Upper lobe of right lung (tissue), 1 donor: ENCODE measurements at places on chromosomes 12 and 14. TPM values are rescaled to one million over a fixed set of nuclear protein-coding genes. Genes with fewer than 3 reads are reported as not detected.

- no peak for DNase-seq
These were observed 103.5 kb downstream of the FGD4 start for GRCh38 chr12:32502693-32503502.

DNA sequence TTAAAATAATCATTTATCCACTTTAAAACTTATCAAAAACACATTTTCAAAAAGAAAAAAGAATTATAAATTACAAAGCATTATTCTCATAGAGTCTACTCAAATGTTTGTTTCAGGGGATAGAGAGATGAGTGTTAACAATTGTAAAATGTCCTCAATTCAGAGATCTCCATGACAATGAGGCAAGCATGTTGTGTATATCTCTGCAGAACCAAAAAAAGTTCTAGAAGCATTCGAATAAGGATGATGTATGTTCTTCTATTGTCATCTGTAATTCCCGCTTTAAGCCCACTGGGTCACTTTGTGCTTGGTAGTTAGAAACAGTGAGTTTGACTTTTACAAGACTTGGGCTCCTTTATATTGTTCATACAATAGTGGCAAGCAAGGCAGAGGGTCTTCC, 73.6 kb upstream of the CCDC198 start:
- no peak for DNase-seq

DNA sequence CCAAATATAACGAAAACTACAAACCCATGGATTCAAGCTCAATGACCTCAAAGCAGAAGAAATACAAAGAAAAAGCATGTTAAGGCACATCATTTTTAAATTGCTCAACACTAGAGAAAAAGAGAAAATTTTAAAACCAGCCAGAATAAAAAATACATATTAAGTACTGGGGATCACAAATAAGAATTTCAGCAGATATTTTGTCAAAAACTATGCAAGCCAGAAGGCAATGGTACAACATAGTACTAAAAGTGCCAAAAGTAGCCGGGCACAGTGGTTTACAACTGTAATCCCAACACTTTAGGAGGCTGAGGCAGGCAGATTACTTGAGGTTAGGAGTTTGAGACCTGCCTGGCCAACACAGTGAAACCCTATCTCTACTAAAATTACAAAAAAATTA, 10.2 kb downstream of the SGPP1 start:
- DNase-seq, result no peak

DNA sequence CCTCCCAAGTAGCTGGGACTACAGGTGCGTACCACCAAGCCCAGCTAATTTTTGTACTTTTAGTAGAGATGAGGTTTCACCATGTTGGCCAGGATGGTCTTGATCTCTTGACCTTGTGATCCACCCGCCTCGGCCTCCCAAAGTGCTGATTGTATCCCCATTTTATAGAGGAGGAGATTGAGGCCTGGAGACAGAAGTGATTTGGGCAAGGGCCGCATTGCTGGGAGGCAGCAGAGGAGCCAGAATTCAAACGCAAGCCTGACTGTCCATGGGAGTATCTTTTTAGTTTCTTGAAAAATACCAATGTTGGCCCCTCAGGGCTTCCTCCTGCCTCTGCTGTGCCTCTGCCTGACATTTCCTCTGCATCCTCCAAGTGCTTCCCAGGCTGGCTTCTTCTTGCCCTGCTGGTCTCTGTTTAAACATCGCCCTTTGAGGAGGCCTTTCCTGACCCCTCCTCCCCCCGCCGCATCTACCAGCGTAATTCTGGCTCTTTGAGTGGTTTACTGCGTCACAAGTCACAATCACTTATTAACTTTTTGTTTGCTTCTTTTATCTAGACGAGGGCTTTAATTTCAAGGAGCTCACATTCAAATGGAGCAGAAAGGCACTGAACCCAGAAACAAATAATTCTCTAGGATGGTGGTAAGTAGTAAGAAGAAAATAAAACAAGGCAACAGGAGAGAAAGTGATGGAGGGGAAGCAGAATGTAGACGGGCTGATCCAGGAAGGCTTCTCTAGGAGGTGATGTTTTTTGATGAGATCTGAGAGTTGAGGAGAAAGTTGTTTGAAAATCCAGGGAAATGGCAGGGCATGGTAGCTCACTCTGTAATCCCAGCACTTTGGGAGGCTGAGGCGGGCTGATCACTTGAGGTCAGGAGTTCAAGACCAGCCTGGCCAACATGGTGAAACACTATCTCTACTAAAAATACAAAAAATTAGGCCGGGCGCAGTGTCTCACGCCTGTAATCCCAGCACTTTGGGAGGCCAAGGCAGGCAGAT, 91.0 kb upstream of the MED13L start:
- peak; percentile 88 for DNase-seq

- no peak for DNase-seq
These were observed 131.1 kb downstream of the MED13L start for GRCh38 chr12:116146386-116146785.

- DNase-seq, result no peak
These were observed 339.5 kb downstream of the PAWR start for GRCh38 chr12:79351251-79351650.

GRCh38 chr14:75123991-75124390, 2.9 kb downstream of the NEK9 start:
- no peak for DNase-seq

DNA sequence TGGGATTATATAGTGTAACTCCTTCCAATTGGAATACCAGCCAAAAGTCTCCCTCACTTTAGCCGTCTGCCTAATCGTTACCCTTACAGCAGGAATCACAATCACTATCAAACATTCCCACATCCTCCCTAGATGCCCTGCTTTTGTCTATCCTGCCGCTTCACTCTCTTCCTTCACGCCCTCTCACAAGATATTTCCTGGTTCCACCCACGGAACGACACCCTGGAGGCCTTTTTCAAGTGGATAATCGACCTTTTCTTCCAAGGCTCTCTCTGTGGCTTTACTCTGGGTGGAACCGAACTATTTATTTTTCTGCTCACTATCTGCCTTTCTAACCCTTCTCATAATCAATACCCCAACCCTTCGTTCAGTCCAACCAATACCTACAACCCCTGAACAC, 58.9 kb downstream of the MOK start:
- DNase-seq, result no peak

GRCh38 chr14:105267820-105268548, 19.7 kb downstream of the BTBD6 start:
- DNase-seq, result no peak

Gene PDZRN4
- total RNA-seq, result 0.75 TPM

Gene MDM1
- 10.5 TPM for total RNA-seq

Gene SLC7A7
- 84.4 TPM for total RNA-seq

Gene HOXC12
- total RNA-seq, result not detected

Gene PRKAB1
- 54.7 TPM for total RNA-seq

Gene GYS2
- not detected for total RNA-seq

Gene EMP1
- 286 TPM for total RNA-seq

Gene GALNT16
- 3.0 TPM for total RNA-seq

Gene OR10P1
- total RNA-seq, result not detected

Gene CEBPE
- not detected for total RNA-seq

Gene SLC6A12
- total RNA-seq, result 11.1 TPM
